ENCODE measurements at places on chromosomes 6 and 20.

DNA sequence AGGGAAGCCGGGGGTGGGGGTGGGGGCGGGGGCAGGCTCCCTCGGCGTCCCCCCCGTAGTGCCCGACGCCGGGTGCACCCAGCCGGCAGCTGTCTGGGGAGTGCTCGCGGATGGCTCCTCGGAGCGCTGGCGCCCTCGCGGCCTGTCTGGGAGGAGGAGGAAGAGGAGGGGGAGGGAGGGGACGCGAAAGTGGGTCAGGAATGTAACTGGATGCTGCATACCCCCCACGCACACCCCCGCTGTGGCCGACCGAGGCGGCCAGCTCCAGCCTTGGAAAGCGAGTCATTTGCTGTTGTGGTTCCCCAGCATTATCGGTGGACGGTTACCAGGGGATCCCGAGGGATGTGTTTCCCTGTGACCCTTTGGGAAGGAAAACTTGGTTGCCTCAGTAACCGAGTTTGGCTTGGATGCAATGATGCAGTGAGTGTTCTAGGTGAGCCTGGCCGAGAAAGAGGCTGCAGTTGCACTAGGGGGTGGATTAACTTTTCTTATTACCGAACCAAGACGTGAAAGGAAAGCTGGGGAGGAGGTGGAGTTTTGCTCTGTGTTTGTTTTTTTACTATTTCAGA lies 55.2 kb upstream of the RREB1 start:
- peak; percentile 63 for DNase-seq

DNA sequence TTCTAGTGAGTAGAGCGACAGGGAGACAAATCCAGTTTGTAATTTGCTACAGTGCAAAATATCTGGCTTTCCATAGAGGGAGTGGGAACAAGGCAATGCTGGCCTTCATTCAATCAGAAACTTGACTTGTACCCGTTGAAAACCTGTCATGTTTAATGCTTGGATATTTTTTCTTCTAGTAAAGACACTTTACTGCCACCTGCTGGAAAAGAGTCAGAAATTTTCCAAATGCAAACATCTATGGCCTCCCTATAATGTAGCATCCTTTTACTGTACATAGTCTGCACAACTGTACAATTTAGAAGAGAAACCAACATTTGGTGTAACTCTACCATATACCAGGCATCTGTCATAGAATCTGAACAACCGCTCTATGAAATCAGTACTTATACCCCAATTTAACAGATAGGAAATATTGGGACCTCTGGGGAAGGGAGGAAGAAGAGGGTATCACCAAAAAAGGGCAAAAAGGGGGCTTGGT lies 16.7 kb upstream of the TBC1D20 start:
- no peak for DNase-seq

DNA sequence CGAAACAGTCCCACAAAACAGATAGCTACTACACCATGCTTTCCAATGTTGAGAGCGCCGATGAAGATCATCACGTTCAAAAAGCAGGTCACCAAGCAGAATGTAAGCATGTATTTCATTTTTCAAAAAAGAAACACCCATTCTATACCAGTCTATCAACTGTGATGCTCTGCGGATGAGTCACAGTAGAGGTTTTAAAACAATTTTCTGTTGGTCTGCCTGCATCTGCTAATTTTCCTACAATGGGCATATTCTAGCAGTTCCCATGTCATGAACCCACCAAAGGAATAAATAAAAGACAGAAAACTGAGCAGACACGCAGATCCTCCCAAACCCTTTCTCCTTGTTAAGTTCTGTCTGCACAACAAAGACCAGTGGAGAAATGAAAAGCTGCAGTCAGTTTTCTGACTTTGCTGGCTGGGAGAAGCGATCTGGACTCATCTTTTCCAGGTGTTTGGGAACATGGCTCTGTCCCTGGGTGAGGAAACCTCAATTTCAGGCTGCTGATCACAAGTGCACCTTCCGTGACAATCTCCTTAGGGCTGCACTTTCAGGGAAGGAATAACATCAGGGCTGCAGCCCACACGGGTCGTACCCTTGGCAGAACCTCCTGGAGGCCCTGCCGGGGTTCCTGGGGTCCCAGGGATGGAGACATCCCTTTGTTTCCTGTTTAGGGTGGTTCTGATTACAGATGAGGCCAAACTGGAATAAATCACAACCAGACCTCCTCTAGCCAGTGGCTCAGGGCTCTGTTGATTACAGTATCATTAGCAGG lies 200.1 kb downstream of the BMP7 start:
- DNase-seq: no peak

GRCh38 chr6:106522562-106523250 lies 106.6 kb downstream of the RTN4IP1 start:
- no peak for DNase-seq

DNA sequence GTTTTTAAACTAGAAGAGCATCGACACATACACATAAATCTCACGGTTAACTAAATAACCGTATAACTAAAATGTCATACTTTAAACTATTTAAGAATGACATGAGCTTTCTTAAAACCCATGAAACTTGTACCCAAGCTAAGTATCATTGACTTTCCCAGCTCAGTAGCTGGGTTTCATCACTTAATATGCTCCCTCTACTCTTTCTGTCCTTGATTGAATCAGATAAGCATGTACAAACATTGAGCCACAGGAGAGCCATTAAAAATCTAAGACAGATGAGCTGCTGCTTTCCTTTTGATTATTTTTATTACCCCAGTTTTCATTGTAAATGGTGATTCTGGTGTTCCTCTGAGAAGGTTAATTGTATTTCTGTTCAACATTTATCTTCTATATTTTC lies 115.8 kb downstream of the FOXO3 start:
- no peak for DNase-seq

DNA sequence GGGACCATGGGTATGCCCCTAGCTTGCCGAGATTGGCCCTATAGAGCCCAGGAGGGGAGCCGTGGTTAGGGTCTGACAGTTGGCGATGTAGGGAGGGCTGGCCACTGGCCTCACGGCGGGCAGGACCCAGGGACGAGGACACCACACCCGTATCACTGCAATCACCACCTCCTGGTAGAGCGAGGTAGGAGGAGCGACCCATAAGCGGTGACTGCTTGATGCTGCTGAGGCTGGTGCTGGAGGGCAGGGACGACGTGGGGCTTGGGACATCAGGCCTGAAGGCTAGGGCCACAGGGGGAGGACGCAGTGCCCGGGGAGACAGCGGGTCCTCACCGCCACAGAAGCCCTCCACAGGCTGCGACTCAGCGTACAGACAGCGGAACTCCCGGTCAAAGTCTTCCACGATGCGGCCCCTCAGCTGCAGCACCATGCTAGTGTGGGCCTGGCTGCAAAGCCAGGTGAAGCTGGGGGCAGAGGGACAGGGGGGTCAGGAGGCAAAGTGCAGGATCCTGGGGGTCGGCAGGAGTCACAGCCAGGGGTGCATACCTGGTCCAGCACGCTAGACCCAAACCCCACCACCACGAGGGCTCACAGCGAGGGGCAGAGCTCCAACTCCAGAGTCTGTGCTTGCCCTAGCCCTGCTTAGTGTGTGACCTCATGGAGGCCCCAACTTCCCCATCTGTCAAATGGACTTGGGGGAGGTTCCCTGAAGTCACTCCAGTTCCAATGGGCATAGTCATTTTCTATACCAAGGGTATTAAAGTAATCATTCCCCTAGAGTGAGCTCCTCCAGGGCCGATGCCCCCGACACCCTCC lies 3.1 kb upstream of the EIF6 start:
- DNase-seq: no peak

DNA sequence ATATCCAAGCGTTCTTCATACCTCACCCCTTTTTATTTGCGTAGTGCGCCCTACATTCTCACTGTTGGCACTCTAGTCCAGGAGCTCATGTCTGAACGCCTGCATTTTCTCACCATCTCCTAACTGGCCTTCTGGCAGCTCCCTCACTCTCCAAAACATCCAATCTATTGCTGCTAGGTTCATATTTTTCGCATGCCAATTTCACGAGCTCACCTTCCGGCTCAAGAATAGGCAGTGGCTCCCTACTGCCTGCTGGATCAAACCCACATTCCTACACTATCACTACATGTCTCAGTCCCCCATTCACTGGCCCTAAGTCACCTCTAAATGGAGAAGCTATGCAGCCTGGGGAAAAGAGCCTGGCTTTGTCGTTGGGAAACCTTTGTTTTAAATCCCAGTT lies 115.0 kb downstream of the IPCEF1 start:
- no peak for DNase-seq

GRCh38 chr20:56843817-56844216 lies 214.7 kb downstream of the TFAP2C start:
- no peak for DNase-seq

- DNase-seq: no peak
Observed at GRCh38 chr20:1224205-1224890, 1.5 kb upstream of the RAD21L1 start.

DNA sequence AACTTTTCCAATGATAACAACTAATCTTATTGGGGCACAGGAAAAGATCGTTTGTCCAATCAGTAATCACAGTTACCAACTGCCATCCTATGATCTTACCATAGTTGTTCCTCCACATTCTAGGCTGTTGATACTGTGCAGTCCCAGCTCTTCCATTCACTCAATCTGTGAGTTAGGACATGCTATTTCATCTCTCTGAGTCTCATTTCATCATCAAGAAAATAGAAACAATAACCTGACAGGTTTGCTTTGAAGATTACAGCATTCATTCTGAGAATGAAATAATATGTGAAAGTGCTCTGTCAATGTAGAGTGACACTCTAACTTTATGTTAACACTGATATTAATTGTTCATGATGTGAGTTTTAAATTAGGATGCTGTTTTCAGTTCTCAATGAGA lies 89.8 kb downstream of the KIF13A start:
- no peak for DNase-seq

DNA sequence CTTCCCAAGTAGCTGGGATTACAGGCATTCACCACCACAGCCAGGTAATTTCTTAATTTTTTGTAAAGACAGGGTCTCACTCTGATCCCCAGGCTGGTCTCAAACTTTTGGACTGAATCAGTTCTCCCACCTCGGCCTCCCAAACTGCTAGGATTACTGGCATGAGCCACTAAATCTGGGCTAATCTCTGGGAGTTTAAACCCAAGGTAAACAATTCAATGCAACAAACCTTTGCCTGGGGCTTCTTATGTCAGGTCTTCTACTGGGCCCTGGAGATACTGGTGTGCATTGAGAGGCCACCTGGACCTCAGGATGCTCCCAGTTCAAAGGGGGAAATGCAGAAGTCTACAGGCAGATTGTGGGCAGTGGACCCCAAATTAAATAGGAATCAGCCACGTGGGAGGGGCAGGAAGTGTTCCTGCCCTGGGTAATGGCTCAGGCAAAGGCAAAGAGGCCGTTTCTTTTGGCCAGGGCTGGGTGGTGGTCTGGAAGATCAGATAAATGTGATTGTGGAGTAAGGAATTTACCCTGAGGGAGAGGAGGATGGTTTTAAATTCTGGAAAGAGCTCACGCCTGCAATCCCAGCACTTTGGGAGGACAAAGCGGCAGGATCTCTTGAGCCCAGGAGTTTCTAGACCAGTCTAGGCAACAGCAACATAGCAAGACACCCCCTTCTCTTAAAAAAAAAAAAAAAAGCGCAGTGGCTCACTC lies 1.3 kb upstream of the MYBL2 start:
- no peak for DNase-seq

DNA sequence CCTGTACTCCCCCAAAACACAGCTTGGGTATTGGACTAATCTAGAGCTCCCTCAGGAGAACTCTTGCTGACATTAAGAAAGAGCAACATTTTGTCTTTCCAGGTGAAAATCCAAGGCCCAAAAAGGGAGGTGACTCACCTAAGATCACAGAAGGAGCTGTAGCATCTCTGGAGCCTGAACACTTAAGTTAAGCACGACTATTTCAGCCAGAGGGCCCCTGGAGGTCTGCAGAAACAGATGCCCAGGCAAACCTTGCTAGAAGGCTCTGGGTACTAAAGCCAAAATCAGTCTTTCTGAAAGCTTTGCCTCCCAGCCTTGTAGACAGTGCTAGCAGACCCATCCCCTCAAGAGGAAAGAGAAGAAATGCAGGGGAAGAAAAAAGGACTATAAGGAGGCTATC lies 8.8 kb downstream of the EDN1 start:
- DNase-seq: no peak

- DNase-seq: no peak
Observed at GRCh38 chr20:34626992-34627391, 49.9 kb downstream of the PIGU start.

Data from activated CD8-positive, alpha-beta memory T cell treated with anti-CD3 and anti-CD28 coated beads for 24 hours (primary cell).